Keratinocyte (primary cell): ENCODE measurements at places on chromosomes 4 and X.

GRCh38 chr4:76694056-76694455, 203.9 kb downstream of the SOWAHB start:
- H3K36me3 ChIP-seq, result no peaks in the 10 kb centered on the region
- H3K4me1 ChIP-seq, result peaks cover 8% of the 10 kb centered on the region
- H3K27ac ChIP-seq, result no peak overlapping the region
- H3K4me3 ChIP-seq, result no peak overlapping the region

DNA sequence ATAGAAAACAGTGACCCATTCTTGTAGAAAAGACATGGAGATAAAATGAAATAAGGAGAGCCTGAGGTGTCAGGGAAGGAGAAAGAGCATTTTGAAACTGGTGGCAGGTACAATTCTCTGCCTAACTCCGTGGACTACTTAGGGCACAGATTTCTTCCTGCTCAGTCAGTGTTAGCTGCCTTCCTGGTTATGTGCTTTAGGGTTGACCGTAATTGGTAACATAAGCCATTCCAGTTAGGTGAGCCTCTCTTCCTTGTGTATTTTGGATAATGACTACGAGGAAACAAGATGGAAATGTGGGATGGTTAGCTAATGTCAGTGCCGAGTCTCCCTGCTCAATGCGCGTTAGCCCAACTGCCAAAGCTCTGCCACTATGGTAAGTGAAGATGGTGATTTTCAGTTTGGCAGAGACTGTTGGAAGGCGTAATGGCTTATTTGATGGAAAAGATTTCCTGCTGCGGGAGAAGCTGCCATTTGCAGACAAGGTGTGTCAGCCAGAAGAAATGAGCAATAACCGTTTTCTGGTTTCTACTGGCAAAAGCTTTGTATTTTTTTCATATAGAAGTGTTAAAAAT, 174.1 kb downstream of the CBR4 start:
- H3K27ac ChIP-seq, result peak overlapping the region; percentile 10
- no peaks in the 10 kb centered on the region for H3K27me3 ChIP-seq
- no peak for DNase-seq
- H3K4me1 ChIP-seq, result peaks cover 63% of the 10 kb centered on the region

GRCh38 chr4:10704430-10704810, 19.9 kb upstream of the CLNK start:
- no peaks in the 10 kb centered on the region for H3K27me3 ChIP-seq
- H3K4me1 ChIP-seq, result no peaks in the 10 kb centered on the region
- no peak overlapping the region for H3K27ac ChIP-seq
- no peak for DNase-seq

GRCh38 chr4:47831026-47831679, 6.7 kb downstream of the CORIN start:
- DNase-seq, result no peak
- H3K27me3 ChIP-seq, result no peaks in the 10 kb centered on the region
- no peak overlapping the region for H3K27ac ChIP-seq
- no peaks in the 10 kb centered on the region for H3K36me3 ChIP-seq
- peaks cover 4% of the 10 kb centered on the region for H3K4me1 ChIP-seq

DNA sequence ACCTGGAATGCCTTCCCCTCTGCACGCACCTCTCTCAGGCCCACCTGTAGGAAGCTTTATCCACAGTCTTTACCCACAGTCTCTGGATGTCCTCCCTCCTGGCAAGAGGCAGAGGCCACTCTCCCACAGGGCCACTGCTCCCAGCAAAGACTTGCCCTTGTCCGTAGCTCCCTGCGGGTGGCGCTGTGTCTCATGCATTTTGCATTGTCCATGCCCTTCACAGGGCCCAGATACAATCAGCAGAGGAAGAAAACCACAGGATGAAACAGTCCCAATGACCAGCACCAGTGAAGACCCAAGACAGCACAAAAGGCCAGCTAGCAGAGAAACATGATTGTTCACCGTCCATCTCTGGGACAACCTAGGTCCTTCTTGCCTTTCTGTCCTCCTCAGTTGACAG, 2.1 kb upstream of the NSG1 start:
- no peak overlapping the region for H3K27ac ChIP-seq
- DNase-seq, result no peak
- H3K4me1 ChIP-seq, result peaks cover 13% of the 10 kb centered on the region
- H3K27me3 ChIP-seq, result peaks cover 14% of the 10 kb centered on the region
- H3K36me3 ChIP-seq, result no peaks in the 10 kb centered on the region

- no peak overlapping the region for H3K27ac ChIP-seq
- no peaks in the 10 kb centered on the region for H3K27me3 ChIP-seq
- H3K4me3 ChIP-seq, result no peak overlapping the region
- no peaks in the 10 kb centered on the region for H3K36me3 ChIP-seq
Measured at GRCh38 chr4:76525751-76526150, 90.7 kb downstream of the SHROOM3 start.

GRCh38 chr4:172009446-172010230, 196.4 kb downstream of the GALNTL6 start:
- no peak overlapping the region for H3K4me3 ChIP-seq
- no peaks in the 10 kb centered on the region for H3K4me1 ChIP-seq
- H3K36me3 ChIP-seq, result no peaks in the 10 kb centered on the region
- DNase-seq, result no peak
- no peaks in the 10 kb centered on the region for H3K27me3 ChIP-seq
- H3K27ac ChIP-seq, result no peak overlapping the region

GRCh38 chrX:68831405-68832100, 2.7 kb downstream of the EFNB1 start:
- no peaks in the 10 kb centered on the region for H3K27me3 ChIP-seq
- H3K4me1 ChIP-seq, result peaks cover 38% of the 10 kb centered on the region
- peaks cover 3% of the 10 kb centered on the region for H3K36me3 ChIP-seq
- H3K4me3 ChIP-seq, result peak overlapping the region; percentile 67

GRCh38 chrX:78545233-78545632, 113.9 kb downstream of the RTL3 start:
- no peak for DNase-seq
- H3K36me3 ChIP-seq, result no peaks in the 10 kb centered on the region
- no peak overlapping the region for H3K4me3 ChIP-seq
- no peaks in the 10 kb centered on the region for H3K27me3 ChIP-seq
- H3K27ac ChIP-seq, result no peak overlapping the region

GRCh38 chrX:123215397-123216089, 31.5 kb downstream of the GRIA3 start:
- H3K27ac ChIP-seq, result no peak overlapping the region
- H3K4me3 ChIP-seq, result no peak overlapping the region
- no peaks in the 10 kb centered on the region for H3K4me1 ChIP-seq
- no peak for DNase-seq
- H3K27me3 ChIP-seq, result no peaks in the 10 kb centered on the region

GRCh38 chr4:173167758-173168395, 734 bp upstream of the GALNT7 start:
- H3K4me3 ChIP-seq, result peak overlapping the region; percentile 63
- H3K27ac ChIP-seq, result peak overlapping the region; percentile 77
- peaks cover 18% of the 10 kb centered on the region for H3K4me1 ChIP-seq
- H3K36me3 ChIP-seq, result peaks cover 6% of the 10 kb centered on the region
- no peak for DNase-seq

DNA sequence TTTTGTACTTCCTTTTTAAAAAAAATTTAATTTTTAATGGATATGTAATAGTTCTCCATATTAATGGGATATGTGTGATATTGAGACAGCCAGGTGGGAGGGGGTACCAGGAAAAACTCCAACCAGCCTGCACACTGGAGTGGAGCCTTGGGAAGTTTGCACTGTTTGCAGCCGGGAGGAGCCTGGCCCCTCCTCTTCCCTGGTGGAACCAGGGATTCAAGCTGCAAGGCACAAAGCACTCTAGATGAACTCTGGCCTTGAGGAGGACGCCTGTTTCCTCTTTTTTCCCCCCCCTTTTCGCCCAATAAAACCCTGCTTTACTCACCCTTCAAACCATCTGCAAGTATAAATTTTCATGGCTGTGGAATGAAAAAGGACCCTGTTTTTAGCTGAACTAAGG, 48.2 kb upstream of the GC start:
- no peak for DNase-seq
- H3K27me3 ChIP-seq, result no peaks in the 10 kb centered on the region
- no peaks in the 10 kb centered on the region for H3K36me3 ChIP-seq
- no peaks in the 10 kb centered on the region for H3K4me1 ChIP-seq
- H3K4me3 ChIP-seq, result no peak overlapping the region
